ENCODE measurements at places on chromosomes 16 and 17.
A peak's percentile ranks its signal among the peaks of the same experiment; 100 is the strongest.

GRCh38 chr16:67766291-67766690 lies 40.1 kb downstream of the RANBP10 start:
- DNase-seq, result no peak

DNA sequence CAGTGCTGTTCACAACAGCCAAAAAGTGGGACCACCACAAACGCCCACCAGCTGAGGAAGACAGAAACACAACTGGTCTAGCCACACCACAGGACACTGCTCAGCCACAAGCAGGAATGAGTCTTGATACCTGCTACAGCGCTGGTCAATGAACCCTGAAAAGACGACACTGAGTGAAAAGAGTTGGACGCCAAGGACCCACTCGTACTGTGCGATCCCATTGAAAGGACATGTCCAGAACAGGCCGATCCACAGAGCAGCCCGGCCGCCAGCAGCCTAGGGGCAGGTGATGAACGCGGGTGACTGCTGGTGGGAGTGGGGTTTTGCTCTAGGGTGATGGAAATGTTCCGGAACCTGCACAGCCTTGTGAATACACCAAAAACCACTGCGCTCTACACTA lies 10.6 kb upstream of the SLC38A8 start:
- no peak for DNase-seq

GRCh38 chr17:49518346-49519078 lies 23.4 kb downstream of the NGFR start:
- no peak for DNase-seq

DNA sequence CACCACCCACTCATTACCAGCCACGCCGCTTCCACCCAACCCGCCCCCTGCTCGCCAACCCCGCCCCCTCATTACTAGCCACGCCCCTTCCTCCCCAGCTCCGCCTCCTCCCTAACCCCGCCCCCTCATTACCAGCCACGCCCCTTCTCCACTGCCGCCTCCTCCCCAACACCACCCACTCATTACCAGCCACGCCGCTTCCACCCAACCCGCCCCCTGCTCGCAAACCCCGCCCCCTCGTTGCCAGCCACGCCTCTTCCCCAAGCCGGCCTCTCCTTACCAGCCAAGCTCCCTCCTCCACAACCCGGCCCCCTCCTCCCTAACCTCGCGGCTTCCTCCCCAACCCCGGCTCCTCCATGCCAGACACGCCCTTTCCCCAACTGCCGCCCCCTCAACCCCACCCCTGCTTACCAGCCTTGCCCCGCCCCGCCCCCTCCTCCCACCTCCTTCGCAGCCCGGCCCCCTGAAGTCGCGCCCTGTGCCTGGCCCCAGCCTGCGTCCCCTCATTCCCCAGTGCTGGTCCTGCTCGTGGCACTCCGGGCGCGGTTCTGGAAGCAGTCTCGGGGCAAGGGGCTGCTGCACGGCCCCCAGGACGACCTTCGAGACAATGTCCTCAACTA lies 7.3 kb downstream of the SLC22A31 start:
- DNase-seq, result peak; percentile 51

DNA sequence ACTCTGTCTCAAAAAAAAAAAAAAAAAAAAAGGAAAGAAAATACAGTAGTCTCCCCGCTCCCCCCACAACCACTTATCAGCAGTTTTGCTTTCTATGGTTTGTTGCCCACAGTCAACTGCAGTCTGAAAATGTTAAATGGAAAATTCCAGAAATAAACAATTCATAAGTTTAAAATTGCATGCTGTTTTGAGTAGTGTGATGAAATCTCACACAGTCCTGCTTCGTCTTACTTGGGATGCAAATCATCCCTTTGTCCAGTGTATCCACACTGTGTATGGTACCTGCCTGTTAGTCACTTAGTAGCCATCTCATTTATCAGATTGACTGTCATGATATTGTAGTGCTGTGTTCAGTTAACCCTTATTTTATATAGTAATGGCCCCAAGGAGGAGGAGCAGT lies 41.5 kb downstream of the NF1 start:
- no peak for DNase-seq

- DNase-seq, result no peak
These were observed 2.8 kb upstream of the NR1D1 start for GRCh38 chr17:40103071-40103661.

DNA sequence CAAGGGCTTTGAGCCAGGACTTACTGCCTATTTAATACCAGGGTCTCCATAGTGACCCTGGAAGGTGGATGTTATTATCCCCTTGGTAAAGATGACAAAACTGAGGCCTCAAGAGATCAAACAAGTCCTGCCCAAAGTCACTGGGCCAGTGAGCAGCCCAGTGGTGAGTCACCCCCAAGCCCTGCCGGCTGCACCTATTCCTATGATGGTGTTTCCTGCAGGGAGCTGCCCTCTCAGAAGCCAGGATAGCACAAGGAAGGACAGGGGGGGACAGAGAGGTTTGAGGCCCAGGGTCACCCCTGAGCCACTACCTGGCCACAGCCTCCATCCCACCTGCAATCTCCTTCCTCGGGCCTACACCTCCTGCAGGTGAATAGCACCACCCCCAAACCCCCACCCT lies 90.9 kb downstream of the SDK2 start:
- DNase-seq, result no peak

DNA sequence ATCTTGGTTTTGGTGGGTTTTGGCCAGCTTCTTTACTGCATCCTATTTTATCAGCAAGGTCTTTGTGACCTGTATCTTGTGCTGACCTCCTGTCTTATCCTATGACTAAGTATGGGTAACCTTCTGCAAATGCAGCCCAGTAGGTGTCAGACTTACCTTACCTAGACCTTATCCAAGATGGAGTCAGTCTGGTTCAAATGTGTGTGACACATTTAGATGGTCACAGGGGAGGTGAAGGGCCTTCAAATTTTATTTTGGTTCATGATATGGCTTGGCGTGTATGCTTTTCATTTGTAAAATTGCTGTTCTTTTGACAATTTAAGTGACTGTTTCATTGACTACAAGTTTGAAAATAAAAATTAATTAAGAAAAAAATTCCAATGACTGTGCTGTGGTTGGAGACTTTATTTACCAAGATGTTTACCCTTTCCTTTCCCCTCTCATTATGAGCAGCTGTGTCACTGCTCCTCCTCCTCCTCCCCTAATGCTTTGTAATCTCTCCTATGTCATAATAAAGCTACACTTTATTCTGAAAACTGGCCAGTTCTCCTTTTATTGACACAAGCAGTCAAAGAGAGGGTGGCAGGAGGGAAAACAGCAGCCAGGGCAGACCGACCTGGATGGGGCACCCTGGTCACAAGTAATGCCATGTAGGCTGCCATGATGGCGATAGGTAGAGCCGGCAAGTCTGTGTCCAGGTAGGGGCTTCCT lies 49.4 kb downstream of the TNFRSF13B start:
- peak; percentile 12 for DNase-seq

DNA sequence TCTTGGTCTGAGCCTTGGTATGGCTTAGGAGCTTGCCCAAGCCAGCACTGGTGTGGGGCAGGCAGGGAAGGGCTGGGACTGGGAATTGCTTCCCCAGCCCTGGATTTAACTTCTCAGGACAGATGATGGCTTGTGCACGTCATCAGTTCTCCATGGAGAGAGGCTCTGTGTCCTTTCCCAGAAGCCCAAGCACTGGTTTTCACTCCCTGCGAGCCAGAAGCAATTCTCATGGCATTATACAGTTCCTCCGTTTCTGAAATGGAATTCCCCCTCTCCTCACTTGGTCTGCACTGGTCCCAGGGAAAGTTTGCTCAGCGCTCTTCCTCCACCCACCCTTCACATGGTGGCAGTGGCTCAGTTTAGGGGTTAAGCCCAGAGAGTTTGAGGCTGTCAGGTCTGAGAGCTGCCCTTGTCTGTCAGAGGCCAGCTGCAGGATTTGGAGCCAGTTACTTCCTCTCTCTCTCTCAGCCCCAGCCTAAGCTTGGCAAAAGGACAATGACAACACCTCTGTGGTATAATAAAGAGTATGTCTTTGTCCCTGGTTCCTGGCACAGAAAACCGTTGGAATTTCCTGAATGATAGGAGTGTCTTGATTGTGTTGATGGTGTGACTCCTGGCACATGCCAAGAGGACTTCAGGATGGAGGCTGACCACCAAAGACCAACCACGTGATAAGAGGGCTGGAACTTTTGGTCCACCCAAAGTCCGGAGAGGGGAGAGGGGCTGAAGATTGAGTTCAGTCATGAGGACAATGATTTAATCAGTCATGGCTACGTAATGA lies 219.6 kb upstream of the TNRC6C start:
- no peak for DNase-seq

- DNase-seq, result no peak
These were observed 5.6 kb upstream of the CCL2 start for GRCh38 chr17:34249478-34249877.

DNA sequence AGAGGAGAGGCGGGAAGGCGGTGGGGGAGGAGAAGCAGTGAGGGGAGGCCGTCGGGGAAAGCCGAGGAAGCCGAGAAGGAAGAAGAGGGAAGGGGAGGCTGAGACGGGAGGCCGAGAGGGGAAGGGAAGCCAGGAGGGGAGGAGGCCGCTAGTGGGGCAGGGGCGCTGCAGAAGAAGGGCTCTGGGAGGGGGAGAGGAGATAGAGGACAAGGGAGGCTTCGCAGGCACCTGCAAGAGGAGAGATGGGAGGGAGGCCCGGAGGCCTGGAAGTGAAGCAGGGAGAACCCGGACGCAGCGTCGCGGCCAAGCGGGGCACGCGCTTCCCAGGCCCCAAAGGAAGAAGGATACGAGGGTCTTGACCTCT lies 2.3 kb downstream of the C17orf58 start:
- DNase-seq, result no peak

- DNase-seq, result no peak
These were observed 434 bp upstream of the CPSF4L start for GRCh38 chr17:73261952-73262675.

GRCh38 chr16:64375391-64375980 lies 746.4 kb downstream of the CDH11 start:
- DNase-seq, result no peak

DNA sequence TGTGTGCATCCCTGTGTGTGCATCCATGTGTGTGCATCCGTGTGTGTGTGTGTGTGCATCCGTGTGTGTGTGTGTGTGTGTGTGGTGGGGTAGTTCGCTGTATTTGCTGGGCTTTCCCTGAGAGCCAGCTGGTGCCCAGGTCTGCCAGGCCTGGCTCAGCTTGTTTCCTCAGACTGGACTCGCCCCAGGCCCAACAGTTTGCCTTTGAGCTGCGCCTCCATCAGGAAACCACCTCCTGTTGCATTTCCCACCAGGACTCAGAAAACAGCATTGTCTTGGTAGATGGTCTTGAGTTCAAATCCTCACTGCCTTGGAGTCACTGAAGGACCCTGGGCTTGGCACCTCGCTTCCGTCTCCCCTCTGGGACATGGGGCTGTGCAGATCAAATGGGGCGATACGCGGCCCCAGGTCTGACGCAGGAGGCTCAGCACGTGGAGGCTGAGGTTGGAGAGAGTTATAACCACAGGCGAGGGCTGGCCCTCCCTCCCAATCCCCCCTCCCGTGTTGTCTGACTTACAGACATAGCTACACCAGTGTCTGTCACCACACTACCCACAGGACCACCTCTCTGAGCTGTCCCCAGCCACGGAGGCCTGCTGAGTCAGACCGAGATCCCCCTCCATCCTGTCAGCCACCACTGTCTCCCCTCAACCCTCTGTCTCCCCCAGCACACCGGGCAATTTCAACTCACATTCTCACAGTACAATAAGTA lies 4.7 kb downstream of the ITGAE start:
- peak; percentile 73 for DNase-seq

DNA sequence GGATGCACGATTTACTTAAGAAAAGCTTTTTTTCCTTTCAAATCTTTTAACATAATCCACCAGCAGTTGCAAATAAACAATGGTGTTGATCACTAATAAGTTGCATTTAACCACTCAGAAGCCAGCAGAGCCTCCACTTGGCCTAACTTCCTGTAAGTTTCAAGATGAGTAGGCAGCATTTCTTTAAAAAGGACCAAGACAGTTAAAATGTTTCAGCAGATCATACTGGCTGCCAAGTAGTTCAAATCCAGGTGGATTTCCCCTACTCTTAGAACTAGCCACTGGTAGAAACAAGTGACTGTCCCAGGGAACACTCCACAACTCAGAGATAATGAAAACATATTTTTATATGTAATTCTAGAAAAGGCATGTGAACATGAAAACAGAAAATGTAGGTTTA lies 17.0 kb upstream of the RFFL start:
- no peak for DNase-seq

- DNase-seq, result no peak
These were observed 121.2 kb upstream of the CHMP6 start for GRCh38 chr17:80870401-80870800.

GRCh38 chr16:25366078-25366477 lies 108.4 kb upstream of the ZKSCAN2 start:
- no peak for DNase-seq

GRCh38 chr16:72104905-72105304 lies 11.3 kb downstream of the DHX38 start:
- no peak for DNase-seq

GRCh38 chr16:20683812-20684211 lies 13.7 kb downstream of the ACSM1 start:
- no peak for DNase-seq

DNA sequence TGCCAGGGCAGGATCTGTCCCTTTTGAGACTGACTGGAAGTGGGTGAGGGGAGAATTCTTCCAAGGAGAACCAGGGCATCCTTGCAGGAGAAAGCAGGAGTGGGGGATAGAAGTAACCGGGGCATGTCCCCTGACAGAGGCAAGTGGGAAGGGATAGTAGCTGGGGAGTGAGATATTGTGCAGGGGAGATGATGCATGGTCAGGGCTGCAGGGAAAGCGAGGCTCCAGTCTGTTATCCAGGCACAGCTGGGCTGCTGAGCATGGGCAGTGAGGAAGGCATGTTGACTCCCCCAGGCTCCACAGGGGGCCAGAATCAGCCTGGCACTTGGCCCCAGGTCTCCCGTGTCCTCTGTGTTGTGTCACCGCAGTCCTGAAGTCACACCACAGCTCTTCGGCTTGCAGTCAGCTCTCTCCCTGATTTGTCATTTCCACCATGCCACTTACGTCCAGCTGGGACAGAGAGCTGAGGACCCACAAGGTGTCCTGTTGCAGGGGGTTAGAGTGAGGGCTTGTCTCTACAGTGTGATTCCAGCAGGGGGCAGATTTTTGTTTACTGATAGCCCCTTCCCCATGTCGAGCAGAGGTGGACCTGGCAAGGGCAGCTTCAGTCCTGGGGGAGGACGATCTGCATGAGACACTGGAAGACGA lies 40.9 kb downstream of the B9D1 start:
- DNase-seq, result no peak

GRCh38 chr16:21684199-21684598 lies 20.4 kb downstream of the OTOA start:
- DNase-seq, result no peak

GRCh38 chr16:79848719-79849118 lies 248.2 kb upstream of the MAF start:
- no peak for DNase-seq

DNA sequence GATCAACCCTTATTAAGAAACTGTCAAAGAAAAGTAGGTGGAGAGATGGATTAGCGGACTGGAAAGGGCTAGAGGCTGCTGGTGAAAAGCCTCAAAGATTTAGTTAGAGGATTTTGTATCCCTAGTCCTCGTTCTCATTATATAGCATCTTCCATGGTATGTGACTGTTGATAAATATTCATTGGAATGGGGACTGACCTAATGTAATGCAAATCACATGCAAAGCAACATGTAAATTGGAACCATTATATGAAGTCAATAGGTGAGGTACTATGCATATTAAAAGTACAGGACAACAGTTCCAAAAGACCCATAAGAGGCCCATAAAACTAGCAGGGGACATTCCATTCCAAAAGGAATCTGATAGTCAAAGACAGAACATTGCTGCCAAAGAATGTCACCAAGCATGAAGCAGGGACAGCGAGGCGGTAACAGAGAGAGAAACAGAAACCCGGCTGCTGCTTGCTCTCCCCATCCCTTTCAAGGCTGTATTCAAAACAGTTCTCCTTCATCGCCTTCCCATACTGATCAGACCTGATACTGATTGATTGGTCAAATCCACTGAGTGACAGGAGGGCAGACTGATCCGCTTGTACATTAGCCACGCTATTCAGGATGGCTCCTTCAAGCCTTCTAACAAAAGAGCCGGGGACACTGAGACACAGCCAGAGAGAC lies 44.5 kb downstream of the SOX9 start:
- DNase-seq, result no peak
